Stimulated activated CD4-positive, alpha-beta T cell treated with anti-CD3 and anti-CD28 coated beads, TNF-alpha, amount 100 ng/mL, for 4 hours (primary cell): ENCODE measurements at places on chromosomes 4 and X.

- no peak for DNase-seq
Measured at GRCh38 chr4:153497988-153498967, 32.1 kb downstream of the TMEM131L start.

- DNase-seq = no peak
Measured at GRCh38 chr4:1998296-1998695, 10.5 kb downstream of the NELFA start.

- no peak for DNase-seq
Measured at GRCh38 chrX:131316260-131316659, 27.2 kb upstream of the IGSF1 start.

GRCh38 chr4:87133183-87133582 lies 87.2 kb downstream of the KLHL8 start:
- no peak for DNase-seq

GRCh38 chrX:73266766-73267165 lies 52.1 kb upstream of the NAP1L2 start:
- no peak for DNase-seq

DNA sequence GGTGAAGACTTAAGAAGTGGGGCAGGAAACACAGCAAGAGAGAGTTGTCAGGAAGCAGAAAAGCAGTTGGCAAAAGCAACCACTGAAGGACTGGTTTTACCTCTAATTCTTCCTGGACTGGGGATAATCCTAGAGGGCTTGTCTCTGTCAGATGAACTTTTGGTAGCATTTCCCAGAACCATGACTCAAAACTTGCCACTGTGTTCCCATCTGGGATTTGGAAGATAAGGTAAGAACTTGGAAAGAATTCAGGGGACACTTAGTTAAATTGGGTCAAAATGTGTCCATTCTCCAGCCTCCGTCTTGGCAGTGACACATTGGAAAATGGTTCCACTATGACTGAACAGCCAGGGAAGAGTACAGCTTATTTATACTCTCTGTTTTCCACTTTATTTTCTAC lies 55.7 kb downstream of the CD38 start:
- DNase-seq = no peak

- DNase-seq = no peak
Measured at GRCh38 chrX:135463937-135464336, 42.2 kb downstream of the SMIM10L2A start.

DNA sequence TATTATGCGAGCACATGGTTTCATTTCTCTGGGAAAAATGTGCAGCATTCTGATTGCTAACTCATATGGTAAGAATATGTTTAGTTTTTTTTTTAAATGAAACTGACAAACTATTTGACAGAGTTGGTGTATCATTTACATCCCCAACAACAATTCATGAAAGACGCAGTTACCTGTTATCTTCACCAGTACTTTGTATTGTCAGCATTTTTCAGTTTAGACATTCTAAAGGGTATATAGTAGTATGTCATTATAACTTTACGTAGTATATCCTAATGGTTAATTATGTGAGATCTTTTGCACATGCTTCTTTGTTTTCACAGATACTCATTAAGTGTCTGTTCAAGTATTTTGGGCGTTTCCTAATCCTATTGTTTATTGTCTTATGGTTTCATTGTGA lies 891.1 kb upstream of the AGA start:
- no peak for DNase-seq

GRCh38 chrX:110684653-110685052 lies 111.0 kb downstream of the CHRDL1 start:
- no peak for DNase-seq

GRCh38 chr4:124711471-124712371 lies 811 bp downstream of the ANKRD50 start:
- no peak for DNase-seq

DNA sequence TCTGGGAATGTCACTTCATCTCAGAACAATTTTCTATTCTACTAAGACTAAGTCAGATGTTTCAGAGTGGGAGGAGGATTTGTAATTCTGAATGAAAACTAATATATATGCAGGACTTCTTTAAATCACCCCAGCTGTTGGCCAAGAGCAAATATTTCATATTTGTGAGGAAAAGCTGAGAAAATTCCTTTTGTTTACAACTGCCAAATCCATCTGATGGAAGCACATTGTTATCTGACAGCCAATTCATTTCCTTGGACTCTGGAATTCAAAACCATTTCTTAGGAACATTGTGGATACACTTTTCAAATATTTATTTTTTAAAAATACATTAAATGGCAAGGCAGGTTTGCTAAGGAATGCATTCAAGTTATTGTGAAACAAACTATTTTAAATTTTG lies 8.0 kb downstream of the SLIT2 start:
- DNase-seq = no peak

DNA sequence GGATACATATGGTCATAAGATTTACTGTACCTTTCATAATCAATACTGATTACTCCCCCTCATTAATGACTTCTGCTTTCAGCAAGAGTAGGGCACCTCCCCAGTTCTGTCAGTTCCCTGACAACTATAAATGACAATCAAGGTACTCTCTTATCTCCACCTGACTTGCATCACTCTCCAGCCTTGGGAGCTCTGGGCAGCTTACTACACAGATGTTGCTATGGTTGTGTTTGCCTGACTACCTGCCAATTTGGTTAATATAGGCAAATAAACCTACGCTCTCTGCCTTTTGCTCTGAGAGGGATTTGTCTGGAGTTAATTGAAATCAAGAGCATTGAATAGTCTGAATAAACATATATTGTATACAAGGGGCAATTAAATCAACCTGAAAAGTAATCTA lies 22.8 kb upstream of the MAP7D3 start:
- no peak for DNase-seq

DNA sequence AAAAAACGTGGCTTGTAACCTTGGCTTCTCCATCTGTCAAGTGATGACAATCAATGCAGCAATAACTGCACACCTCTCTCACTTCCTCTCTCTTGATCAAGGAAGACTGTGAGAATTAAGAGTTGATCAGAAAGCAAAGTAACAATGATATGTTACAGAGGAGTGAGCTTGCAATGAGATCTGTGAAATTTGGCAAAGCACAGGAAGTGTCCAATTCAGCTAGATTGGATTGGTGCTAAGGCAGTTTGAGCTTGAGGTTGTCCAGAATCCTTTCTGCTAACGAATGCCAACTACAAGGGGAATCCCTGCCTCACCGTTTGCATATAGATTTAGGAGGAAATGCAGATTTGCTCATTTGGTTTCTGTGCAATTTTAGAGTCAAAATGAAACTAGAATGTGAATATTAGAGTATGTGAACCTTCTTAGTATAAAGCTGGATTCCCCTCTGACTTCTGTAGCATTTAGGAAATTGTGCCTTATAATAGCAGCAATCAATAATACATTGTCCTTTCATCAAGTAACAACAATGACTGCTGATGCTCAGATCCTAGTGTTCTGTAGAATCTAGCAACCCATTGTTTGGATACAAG lies 346.4 kb downstream of the PTTG2 start:
- no peak for DNase-seq

- DNase-seq = no peak
Measured at GRCh38 chr4:85829276-85830051, 354.5 kb downstream of the ARHGAP24 start.

- no peak for DNase-seq
Measured at GRCh38 chr4:74097116-74097515, 1.9 kb downstream of the CXCL2 start.

DNA sequence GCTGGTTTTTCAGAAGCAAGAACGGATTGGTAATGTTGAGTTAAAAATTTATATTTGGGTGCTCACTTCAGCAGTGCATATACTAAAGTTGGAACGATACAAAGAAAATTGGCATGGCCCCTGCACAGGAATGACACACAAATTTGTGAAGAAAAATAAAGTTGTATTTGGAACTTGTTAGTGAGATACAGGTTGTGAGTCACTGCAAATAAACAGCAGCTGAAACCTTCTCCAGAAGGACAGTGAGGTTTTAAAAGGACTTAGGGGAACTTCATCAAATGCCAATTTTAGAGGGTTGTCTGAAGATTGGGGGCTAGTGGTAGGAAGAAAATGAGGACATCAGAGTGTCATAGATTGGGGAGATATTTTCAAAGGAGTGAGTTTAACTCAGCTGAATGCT lies 79.7 kb upstream of the ELOVL6 start:
- DNase-seq = no peak

DNA sequence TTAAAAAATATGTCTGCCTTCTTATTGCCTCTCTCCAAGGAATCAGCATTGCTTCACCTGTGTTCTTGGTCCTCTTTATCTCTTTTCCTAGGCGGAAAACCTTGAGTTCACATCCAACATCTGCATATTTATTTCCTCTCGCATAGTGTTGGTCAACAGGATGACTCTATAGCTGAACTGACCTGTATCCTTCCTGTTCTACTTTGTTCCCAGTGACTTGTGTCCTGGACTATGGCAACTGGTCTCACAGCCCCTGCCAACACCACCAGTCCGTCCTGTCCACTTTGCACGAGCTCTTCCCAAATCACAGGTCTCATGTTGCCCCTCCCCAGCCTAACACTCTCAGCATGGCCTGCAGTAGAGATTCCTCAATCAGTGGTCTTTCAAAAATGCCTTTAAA lies 2.0 kb downstream of the DIPK2B start:
- no peak for DNase-seq

GRCh38 chr4:89248879-89249281 lies 58.7 kb downstream of the GPRIN3 start:
- DNase-seq = no peak

DNA sequence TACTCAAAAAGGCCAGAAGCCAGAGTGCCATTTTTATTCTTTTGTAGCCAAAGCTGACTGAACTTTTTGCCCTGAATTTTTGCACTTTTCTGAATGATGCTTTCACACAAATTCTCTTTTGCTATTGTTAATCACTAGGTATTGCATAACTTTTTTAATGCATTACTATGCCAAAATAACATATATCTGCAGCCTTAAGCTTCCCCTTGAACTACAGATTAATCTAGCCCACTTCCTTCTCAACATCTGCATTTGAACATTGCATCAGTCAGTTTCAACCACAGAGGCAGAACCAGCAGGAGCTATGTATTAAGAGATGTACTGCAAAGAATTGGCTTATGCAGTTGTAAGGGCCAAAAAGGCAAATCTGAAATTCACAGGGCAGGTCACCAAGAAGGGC lies 197.6 kb upstream of the GYPA start:
- DNase-seq = no peak

DNA sequence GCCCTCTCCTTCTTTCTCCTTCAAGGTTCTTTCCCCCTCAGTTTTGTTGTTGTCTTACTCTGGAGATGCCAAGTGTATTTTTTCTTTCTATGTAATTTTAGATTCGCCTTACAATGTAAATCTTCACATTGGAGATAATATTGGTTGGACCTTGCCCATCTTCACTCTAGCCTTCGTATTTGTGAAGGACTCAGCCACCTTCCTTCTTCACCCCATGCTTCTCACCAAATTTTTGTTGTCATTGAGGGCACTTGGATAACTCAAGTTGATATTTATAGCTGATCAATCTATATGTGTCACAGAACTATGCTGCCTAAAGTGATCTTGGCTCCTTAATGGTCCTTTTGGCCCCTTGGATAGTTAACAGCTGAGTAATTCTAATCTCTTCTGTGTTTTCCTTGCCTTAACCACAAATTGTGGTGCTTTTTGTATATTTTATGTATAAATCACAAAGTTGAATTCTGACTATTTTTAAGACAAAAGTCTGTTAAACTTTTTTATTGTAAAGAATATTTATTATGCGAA lies 6.5 kb downstream of the SPRY1 start:
- no peak for DNase-seq

DNA sequence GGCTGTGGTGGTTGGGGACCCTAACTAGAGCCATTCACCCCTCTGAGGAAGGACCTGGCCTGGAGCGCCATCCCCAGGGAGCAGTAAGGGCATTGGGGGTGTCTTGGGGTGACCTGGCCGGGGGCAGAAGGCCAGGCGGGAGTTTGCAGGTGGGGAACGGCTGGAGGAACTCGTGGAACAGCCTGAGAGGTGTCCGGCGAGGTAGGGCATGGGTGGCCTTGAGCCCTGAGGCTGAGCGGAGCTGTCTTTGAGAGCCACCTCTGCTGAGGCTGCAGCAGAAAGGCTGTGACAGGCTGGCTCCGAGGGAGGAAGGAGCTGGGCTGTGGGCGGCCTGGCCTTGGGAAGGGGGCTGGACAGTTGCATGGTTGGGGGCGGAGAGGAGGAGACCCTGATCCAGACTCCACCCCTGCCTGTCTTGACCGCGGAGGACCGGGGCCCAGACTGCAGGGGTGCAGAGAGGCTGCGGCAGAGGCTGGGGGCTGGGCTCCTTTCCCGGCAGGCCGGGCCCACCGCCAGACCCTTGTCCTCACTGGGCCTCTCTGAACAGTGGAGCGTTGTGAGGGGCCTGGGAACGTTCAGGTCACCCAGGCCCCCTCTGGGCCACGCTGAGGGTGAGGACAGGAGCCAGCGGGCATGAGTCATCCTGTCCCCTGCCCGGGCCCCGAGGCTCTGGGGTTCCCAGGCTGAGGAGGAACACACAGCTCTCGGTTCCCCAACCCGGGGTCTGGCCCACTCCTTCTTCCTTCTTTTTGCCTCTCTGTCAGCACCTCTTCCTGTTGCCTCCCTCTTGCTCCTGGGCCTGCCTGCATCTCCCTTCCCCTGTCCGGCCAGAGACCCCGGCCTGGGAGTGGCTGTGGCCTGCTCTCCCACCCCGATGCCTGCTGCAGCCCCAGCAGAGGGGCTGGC lies 8.1 kb downstream of the SH3BP2 start:
- no peak for DNase-seq

GRCh38 chr4:28014469-28014868 lies 1153.8 kb downstream of the STIM2 start:
- no peak for DNase-seq

- no peak for DNase-seq
Measured at GRCh38 chrX:39613482-39613995, 484.2 kb downstream of the BCOR start.

- no peak for DNase-seq
Measured at GRCh38 chr4:4327652-4328121, 37.6 kb downstream of the ZBTB49 start.

- no peak for DNase-seq
Measured at GRCh38 chr4:110669663-110670062, 46.8 kb upstream of the PITX2 start.

DNA sequence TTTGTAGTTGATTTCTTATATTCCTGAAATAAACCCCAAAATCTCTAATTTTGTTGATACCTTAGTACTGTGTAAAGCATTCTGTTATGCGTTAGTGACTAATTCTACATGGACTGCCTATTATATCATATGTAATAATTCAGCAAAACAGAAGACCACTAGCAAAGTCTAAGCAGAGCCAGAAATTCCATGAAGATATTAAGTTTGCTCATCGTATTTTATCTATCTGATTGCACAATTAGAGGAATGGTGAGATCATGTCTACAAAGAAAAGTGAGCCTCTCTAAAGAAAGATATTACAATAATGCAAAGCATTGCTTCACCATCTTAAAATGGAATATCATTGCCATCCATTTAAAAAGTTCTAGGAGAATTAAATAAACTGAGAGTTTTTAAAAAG lies 374.6 kb upstream of the SLC7A11 start:
- DNase-seq = no peak

- DNase-seq = no peak
Measured at GRCh38 chr4:96120206-96120605, 280.3 kb downstream of the PDHA2 start.

DNA sequence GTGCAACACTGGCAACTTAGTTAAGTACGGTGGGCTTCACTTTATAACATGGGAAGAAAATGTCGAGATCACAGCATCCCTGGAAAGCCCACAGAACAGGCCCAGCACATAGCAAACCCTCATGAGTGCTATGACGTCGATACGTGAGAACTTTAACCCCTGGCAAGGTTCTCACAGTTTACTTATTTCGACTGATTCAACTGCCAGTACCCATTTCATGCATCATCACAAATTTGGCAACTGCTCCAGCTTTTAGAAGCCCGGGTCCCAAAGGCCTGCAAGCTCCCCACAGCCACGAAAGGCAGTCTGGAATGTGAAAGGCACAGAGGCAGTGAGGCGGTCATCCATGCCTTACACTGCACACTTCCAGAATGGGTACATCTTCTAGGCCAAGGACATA lies 41.2 kb downstream of the RELL1 start:
- no peak for DNase-seq
